ENCODE measurements at places on chromosomes 6 and 20.

DNA sequence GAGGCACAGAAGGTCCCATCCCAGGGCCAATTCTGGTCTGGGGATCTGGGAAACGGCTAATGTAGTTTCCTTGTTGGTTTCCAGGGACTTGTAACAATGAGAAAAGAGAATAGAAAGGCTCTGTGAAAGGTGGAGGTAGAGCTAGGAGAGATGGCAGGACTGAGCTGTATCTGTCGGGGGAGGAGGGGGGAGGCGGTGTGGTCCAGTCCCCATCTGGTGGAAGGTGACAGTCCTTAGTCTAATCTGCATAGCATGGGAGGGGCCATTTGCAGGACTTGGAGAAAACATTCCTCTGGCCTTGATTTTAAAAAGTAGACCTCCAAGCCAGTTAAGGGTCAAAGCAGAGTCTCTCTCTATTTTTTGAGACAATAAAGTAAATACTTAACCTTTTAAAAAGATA is 137.1 kb downstream of the DNAH8 start:
- DNase-seq: no peak

DNA sequence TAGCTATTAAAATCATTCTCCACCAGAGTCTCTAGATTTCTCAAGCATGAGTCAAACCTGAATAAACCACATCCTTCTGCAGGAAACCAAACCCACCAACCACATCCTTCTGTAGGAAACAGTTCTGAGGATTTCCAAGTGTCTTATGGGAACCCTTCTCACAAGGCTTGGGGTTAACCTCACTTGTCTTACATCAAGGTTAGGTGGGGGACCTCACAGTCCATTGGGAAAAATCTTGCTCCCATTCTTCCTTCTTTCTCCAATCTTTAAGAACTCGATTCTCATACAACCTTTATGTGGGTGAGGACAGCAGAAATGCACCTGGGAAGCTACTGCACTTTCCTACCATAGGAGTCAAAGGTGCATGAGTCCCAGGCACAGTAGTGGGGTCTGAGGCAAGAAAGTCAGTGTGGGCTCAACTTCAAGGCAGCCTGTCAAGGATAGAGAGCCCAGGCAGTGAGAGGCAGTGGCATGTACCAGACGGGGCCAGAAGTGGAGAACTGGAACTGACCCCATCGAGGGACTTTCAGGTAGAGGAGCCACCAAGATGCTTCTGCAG is 114.5 kb downstream of the SLC22A3 start:
- DNase-seq: peak; percentile 95

- peak; percentile 66 for DNase-seq
Measured at GRCh38 chr6:71482742-71483141, 194.1 kb downstream of the OGFRL1 start.

DNA sequence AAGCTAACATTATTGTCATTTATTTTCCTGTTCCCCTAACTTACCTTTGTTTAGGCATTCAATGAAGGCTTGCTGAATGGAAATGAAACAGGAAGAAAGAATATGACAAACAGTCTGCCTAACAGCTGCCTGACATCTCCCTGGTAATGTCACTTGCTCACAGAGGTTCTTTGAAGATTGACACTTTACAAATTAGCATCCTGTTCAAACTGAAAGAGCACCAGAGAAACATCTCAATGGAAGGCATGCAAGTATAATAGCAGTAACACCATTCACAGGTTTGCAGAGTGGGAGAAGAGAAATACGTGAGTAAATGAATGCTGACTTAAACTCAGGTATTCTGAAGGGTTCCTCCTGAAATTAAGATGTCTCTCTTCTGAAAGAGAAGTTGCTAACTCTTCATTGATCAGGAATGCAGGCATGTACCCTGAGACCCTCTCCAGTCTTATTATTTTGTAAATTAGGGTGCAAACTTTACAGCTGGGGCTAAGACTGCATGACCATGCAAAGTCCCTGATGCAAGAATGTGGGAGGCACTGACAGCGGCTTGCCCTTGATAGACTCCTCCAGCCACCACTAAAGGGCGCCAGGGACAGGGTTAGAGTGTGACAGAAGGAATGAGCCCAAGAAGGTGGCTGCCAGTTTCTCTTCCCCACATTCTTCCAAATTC is 1.3 kb upstream of the SMLR1 start:
- DNase-seq: no peak

GRCh38 chr6:143542888-143543287 is 31.4 kb upstream of the FUCA2 start:
- no peak for DNase-seq

GRCh38 chr6:166348305-166348949 is 6.1 kb upstream of the SFT2D1 start:
- no peak for DNase-seq

Data from choroid plexus epithelial cell (primary cell).